GM12878 (cell line): ENCODE measurements at places on chromosomes 7 and 10.

- peak; percentile 79 for DNase-seq
- no peaks in the 10 kb centered on the region; the same call in 1 of the 2 replicates for H3K36me3 ChIP-seq
- no peak overlapping the region; the same call in 1 of the 2 replicates for H3K4me3 ChIP-seq
- H3K27ac ChIP-seq, result peak overlapping the region; percentile 74
- peaks cover 22% of the 10 kb centered on the region for H3K4me1 ChIP-seq
These were observed 66.8 kb downstream of the MAD1L1 start for GRCh38 chr7:2165610-2166594.

DNA sequence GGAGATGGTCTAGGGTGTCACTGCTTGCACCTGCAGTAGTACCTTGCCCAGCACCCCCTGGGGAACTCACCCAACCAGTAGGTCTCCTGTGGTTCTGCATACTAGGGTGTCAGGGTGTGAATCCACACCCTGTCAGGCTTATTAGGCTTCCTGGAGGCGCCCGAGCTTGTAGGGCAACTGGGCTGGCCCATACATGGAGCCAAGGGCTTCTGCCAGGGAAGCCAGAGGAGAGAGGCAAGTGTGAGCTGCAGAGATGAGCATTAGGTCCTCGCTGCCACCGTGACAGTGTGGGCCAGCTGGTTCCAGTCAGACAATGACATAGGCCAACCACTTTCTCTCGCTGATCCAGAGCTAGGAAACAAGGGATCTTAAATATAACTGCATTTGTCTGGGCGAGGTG, 11.2 kb downstream of the MXI1 start:
- no peaks in the 10 kb centered on the region for H3K36me3 ChIP-seq
- no peak for DNase-seq
- peaks cover 13% of the 10 kb centered on the region for H3K4me1 ChIP-seq

GRCh38 chr7:44645254-44645653, 38.8 kb downstream of the OGDH start:
- H3K4me3 ChIP-seq, result no peak overlapping the region
- H3K27ac ChIP-seq, result no peak overlapping the region

DNA sequence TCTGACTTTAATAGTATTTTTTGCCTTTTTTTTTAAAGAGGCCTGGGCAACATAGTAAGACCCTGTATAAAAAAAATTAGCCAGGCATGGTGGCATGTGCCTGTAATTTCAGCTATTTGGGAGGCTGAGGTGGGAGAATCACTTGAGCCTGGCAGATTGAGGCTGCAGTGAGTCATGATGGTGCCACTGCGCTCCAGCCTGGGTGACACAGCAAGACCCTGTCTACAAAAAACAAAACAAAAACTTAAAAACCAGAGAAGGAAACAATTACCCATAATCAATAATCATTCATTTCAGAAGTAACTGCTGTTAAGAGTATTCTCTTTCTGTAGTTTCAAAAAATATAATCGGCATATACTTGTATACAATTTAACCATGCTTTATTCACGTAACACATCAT, 28.0 kb downstream of the VPS26A start:
- DNase-seq, result no peak
- H3K4me3 ChIP-seq, result no peak overlapping the region

DNA sequence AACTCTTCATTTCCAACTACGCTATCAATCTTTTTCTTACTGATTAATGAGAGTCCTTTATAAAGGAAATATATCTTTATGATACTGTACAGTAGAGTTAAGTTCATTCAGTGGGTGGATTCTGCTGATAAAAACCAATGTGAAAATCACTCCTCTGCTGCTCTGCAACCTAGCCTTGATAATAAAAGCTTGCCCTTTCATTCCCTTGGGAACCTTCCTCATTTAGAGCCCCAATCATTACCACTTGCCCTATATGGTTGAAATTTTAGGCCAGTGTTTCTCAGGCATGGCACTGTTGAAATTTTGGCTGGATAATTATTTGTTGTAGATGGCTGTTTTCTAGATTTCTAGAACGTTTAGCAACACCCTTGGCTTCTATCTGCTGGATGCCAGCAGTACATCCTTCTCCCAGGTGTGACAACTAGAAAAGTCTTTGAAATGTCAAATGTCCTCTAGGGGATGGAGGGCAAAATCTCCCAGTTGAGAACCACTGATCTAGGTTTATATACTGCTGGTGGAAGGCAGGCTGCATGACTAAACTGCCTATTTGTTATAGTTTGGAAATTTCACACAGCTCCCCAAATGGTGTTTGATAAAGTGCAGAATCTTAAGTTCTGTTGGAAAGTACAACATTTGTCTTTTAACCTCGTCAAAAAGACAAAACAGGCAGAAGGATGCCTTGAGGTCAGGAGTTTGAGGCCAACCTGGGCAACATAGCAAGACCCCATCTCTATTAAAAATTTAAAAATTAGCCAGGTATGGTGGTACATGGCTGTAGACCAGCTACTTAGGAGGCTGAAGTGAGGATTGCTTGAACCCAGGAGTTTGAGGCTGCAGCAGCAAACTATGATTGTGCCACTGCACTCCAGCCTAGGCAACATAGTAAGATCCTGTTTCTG, 8.9 kb upstream of the SIRT1 start:
- no peaks in the 10 kb centered on the region for H3K4me1 ChIP-seq
- H3K27ac ChIP-seq, result no peak overlapping the region
- no peak for DNase-seq
- no peaks in the 10 kb centered on the region for H3K36me3 ChIP-seq
- no peaks in the 10 kb centered on the region for H3K27me3 ChIP-seq
- no peak overlapping the region for H3K4me3 ChIP-seq

GRCh38 chr7:128948976-128949760, 11.4 kb downstream of the IRF5 start:
- H3K4me1 ChIP-seq, result peaks cover 4% of the 10 kb centered on the region; the same call in 1 of the 2 replicates
- DNase-seq, result no peak
- no peaks in the 10 kb centered on the region for H3K27me3 ChIP-seq
- H3K36me3 ChIP-seq, result peaks cover 58% of the 10 kb centered on the region
- H3K27ac ChIP-seq, result no peak overlapping the region

- H3K27ac ChIP-seq, result no peak overlapping the region
- H3K4me1 ChIP-seq, result no peaks in the 10 kb centered on the region
- no peak for DNase-seq
- no peak overlapping the region for H3K4me3 ChIP-seq
- no peaks in the 10 kb centered on the region for H3K36me3 ChIP-seq
- H3K27me3 ChIP-seq, result no peaks in the 10 kb centered on the region; the same call in 1 of the 2 replicates
These were observed 218.4 kb downstream of the STK31 start for GRCh38 chr7:23928418-23928775.

- H3K27ac ChIP-seq, result no peak overlapping the region
- H3K4me3 ChIP-seq, result no peak overlapping the region
- DNase-seq, result no peak
- H3K4me1 ChIP-seq, result no peaks in the 10 kb centered on the region
- H3K27me3 ChIP-seq, result no peaks in the 10 kb centered on the region
These were observed 434.2 kb downstream of the PHTF2 start for GRCh38 chr7:78232806-78233205.

DNA sequence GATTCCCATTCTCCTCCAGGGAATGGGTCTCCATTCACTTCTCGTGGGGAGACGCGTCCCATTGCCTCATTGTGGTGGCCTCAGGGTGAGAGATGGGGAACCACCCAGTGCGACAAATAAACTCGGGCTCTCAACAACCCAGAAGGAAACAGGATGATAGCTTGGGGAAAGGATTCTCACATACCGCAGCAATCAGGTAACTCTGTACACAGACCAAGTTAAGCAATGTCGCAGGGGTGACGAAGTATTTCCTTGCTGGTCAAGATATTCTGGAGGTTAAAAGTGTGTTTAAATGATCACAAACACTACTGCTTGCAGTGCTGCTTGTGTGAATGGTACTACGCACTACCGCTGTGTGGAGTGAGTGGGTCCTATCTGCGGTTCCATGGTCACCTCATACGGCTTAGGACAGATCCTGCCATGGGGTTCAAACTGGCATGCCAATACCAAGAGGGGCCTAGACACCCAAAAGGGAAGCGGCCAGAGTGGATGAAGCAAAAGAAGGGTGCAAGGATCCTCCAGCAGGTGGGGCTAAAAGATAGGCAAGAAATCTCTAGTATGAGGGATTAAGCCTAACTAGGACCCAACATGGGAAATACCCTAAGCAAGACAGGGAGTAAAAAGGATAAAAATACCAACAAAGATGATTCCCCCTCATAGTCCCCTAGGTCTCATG, 143.8 kb upstream of the TMEM106B start:
- H3K4me3 ChIP-seq, result no peak overlapping the region
- no peaks in the 10 kb centered on the region for H3K4me1 ChIP-seq
- H3K27me3 ChIP-seq, result no peaks in the 10 kb centered on the region
- peak; percentile 5 for DNase-seq

DNA sequence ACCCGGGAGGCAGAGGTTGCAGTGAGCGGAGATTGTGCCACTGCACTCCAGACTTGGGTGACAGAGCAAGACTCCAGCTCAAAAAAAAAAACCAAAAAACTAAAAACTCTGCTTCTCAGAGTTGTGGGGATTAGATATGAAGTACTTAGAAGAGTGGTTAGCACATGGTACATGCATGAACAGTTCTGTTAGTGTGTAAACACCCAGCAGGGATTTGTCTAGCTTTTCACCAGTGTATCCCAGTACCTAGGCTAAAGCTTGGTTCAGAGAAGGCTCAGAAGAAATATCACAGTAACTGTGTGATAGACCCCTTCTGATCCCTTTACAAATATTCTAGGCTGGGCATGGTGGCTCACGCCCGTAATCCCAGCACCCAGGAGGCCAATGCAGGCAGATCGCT, 9.5 kb downstream of the PPIA start:
- no peaks in the 10 kb centered on the region for H3K27me3 ChIP-seq
- H3K27ac ChIP-seq, result no peak overlapping the region
- H3K4me3 ChIP-seq, result no peak overlapping the region
- DNase-seq, result no peak
- H3K36me3 ChIP-seq, result peaks cover 4% of the 10 kb centered on the region; the same call in 1 of the 2 replicates
- H3K4me1 ChIP-seq, result peaks cover under 1% of the 10 kb centered on the region; the same call in 1 of the 2 replicates

DNA sequence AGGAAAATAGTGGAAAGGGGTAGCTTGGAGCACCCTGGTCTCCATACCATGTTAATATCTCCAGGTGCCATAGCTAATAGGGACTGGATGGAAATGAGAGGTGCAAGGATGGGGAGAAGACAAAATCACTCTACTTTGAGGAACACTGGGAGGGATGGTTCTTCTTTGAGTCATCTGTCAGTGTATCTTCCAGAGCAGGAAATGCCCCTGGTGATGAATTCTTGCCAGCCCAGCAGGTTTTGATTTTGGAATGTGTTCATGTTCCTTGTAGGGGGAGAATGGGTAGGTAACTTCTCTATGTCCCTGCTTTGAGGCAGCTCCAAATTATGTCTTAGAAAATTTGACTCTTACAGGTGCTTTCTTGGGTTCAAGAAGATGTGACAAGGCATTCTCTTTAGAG, 177.0 kb upstream of the GLI3 start:
- H3K36me3 ChIP-seq, result no peaks in the 10 kb centered on the region
- no peaks in the 10 kb centered on the region for H3K4me1 ChIP-seq
- H3K27ac ChIP-seq, result no peak overlapping the region
- no peak for DNase-seq

DNA sequence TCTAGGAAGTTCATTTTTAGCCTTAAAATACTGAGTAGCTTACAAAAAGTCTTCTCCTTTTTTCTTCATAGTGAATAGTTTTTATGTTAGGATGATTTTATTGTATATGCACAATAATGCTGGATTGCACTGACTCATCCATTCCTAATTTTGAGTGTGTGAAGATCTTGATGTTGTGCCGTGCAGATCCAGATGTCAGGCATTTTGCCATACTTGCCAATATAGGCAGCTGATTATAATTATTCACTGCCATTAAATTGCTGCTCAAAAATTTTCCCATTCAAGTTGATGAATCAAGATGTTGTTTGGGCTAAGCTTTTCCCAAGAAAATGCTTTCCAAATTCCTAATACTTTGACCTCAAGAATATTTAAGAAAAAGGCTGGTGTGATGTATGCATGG, 218.3 kb downstream of the AHR start:
- no peak for DNase-seq

GRCh38 chr7:100472854-100473499, 6.0 kb downstream of the TSC22D4 start:
- H3K4me1 ChIP-seq, result peaks cover 24% of the 10 kb centered on the region
- no peak for DNase-seq
- peak overlapping the region; percentile 38 for H3K27ac ChIP-seq
- peaks cover 2% of the 10 kb centered on the region for H3K36me3 ChIP-seq
- no peaks in the 10 kb centered on the region for H3K27me3 ChIP-seq

DNA sequence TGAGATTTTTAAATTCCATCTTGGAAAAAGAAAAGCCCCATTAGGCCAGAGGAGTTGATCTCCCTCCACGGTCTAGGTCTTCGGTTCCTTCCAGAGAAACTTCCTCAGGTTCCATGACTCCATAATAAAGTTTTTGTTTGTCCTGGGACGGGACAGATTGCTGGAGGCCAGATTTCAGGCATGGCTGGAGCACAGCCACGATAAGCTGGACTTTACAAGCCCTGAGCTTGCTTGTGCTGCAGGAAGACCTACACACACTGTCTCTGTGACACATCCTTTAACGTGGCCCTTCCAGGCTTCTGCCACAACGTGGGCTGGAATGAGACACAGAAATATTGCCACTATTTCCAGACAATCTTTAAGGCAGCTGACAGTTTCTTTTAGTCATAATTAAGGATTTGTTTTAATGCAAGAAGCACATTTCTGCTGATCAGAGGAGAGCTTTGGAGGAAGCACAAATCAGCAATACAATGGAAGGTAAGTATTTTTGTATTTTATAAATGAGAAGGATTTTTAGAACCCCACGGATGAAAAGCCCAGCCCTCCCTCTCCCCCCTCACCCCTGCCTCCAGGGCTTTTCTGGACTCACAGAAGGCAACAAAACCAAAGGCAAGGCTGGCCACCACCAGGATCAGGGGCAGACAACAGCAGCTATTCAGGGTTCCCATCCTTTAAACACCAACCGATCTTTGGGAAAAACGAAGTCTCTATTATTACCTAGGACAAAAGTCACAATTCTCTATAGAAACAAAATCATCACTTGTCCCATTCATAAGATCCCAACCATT, 6.5 kb downstream of the CTBP2 start:
- H3K36me3 ChIP-seq, result no peaks in the 10 kb centered on the region
- no peak overlapping the region for H3K27ac ChIP-seq
- H3K4me3 ChIP-seq, result no peak overlapping the region

GRCh38 chr10:131184503-131184902, 127.0 kb downstream of the TCERG1L start:
- no peak overlapping the region for H3K27ac ChIP-seq
- no peak for DNase-seq
- no peak overlapping the region for H3K4me3 ChIP-seq
- H3K36me3 ChIP-seq, result no peaks in the 10 kb centered on the region

- no peaks in the 10 kb centered on the region for H3K4me1 ChIP-seq
- no peak overlapping the region for H3K4me3 ChIP-seq
- no peaks in the 10 kb centered on the region; the same call in 1 of the 2 replicates for H3K27me3 ChIP-seq
These were observed 15.8 kb upstream of the YAE1 start for GRCh38 chr7:39550411-39550810.

GRCh38 chr10:10830293-10830986, 187.2 kb upstream of the CELF2 start:
- no peak for DNase-seq
- H3K36me3 ChIP-seq, result no peaks in the 10 kb centered on the region
- H3K27me3 ChIP-seq, result no peaks in the 10 kb centered on the region

- H3K4me3 ChIP-seq, result no peak overlapping the region
- no peak for DNase-seq
- no peaks in the 10 kb centered on the region for H3K36me3 ChIP-seq
- H3K27me3 ChIP-seq, result no peaks in the 10 kb centered on the region
These were observed 1.7 kb downstream of the ABCC2 start for GRCh38 chr10:99784016-99784726.

GRCh38 chr7:149875396-149875795, 1.6 kb downstream of the ATP6V0E2 start:
- H3K27ac ChIP-seq, result no peak overlapping the region
- no peak overlapping the region; the same call in 1 of the 2 replicates for H3K4me3 ChIP-seq
- no peaks in the 10 kb centered on the region for H3K36me3 ChIP-seq
- no peaks in the 10 kb centered on the region for H3K27me3 ChIP-seq

GRCh38 chr7:34208878-34209621, 303.7 kb downstream of the BMPER start:
- no peak overlapping the region for H3K27ac ChIP-seq
- H3K36me3 ChIP-seq, result no peaks in the 10 kb centered on the region
- H3K4me3 ChIP-seq, result no peak overlapping the region
- DNase-seq, result no peak
